ENCODE measurements at places on chromosomes 7 and 10. TPM values are rescaled to one million over a fixed set of nuclear protein-coding genes. Genes with fewer than 3 reads are reported as not detected.

DNA sequence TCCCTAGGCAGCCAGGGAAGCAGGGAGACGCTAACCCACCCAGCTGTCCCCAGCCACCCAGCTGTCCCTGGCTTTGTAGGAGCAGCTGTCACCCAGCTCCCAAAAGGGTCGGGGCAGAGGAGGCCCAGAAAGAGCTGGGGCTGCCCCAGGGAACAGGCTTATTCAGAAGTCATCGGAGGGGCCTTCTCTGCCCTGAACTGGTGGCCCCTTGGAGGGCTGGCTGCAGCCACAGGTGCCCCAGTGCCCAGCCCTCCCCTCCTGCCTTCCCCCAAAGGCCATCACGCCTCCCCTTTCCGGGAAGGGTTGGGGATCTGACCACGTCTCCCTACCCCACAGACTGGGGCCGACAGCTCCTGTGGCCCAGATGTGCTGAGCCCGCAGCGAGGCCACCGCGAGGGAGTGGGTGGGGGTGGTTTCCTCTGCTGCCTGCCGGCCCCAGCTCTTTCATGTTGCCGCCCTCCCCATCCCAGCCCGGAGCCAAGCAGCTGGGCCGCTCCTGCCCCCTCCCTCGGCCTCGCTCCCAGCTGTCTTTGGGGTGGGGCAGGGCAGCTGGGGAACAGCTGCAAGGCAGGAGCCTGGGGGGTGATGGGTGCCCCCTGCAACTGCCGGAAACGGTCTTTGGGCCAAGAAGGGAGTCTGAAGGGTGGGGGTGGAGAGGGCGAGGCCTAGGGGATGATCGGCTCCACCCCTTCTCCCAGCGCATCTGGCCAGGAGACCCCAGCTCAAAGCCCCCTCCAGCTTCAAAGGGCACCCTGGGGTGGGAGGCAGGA is 16.8 kb downstream of the TRIM8 start:
- no peaks in the 10 kb centered on the region for H3K27me3 ChIP-seq
- peaks cover 37% of the 10 kb centered on the region for H3K4me1 ChIP-seq
- H3K36me3 ChIP-seq = peaks cover 27% of the 10 kb centered on the region
- DNase-seq = peak; percentile 91

GRCh38 chr7:120915314-120916105 is 35.1 kb upstream of the ING3 start:
- no peaks in the 10 kb centered on the region for H3K4me1 ChIP-seq
- no peak for DNase-seq
- H3K4me3 ChIP-seq = no peak overlapping the region
- H3K36me3 ChIP-seq = no peaks in the 10 kb centered on the region

DNA sequence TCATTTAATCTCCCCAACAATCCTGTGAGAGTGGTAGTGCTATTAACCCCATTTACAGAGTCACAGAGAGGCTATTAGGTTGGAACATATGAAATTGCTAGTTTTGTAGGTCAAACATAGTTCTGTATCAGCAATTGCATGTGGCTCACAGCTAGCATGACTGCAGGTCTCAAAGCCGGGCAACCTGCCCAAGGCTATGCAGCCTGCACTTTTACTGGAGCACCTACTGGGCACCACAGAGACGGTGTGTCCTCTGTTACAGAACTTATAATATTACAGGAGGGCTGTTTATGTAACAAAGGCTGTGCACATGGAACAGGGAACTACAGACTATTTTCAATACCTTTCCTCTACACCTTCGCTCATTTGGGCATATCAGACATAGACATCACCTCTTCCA is 355.8 kb downstream of the RPS24 start:
- no peak overlapping the region for H3K27ac ChIP-seq
- H3K4me3 ChIP-seq = no peak overlapping the region
- no peaks in the 10 kb centered on the region for H3K27me3 ChIP-seq
- H3K36me3 ChIP-seq = no peaks in the 10 kb centered on the region

DNA sequence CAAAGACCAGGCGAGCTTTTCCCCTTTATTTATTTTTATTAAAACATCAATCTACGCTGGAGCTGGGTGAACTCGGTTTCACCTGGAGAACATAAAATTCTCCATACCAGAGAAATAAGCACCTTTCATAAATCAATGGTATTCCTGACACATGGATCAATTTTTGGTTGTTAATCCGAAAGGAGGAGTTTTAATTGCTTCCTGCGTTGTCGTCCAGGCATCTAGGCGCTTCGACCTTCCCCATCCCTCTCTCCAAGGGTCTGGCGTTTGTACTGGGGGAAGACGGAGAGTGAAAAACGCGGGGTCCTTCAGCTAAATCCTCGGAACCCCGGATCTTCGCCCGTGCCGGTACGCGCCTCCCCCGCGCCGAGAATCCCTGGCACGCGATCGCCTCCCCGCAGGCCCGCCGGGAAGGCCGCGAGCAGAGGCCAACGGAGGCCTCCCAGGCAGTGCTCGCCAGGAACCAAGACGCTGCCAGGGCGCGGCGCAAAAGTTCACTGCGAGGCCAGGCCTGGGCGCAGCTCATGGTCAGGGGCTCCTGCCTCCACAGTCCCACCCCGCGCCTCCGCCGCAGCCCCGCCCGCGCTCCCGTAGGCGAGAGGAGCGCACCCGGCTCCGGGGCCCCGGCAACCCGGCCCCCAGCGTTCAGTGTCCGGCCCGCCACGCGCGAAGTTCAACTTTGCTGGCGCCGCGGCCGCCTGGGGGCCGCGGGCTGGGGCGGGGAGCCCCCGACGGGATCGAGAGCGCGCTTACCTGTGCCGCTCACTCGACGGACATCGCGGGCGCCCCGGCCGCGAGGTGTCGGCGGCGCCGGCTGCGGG is 8.3 kb upstream of the EBF3 start:
- H3K36me3 ChIP-seq = peaks cover 6% of the 10 kb centered on the region
- H3K27me3 ChIP-seq = peaks cover 67% of the 10 kb centered on the region
- no peak for DNase-seq
- peak overlapping the region; percentile 75 for H3K27ac ChIP-seq
- H3K4me1 ChIP-seq = peaks cover 8% of the 10 kb centered on the region

- DNase-seq = no peak
- H3K27me3 ChIP-seq = no peaks in the 10 kb centered on the region
- H3K27ac ChIP-seq = no peak overlapping the region
- H3K36me3 ChIP-seq = no peaks in the 10 kb centered on the region
- H3K4me3 ChIP-seq = no peak overlapping the region
These were observed 160.0 kb downstream of the HDAC9 start for GRCh38 chr7:18655506-18655905.

The ITPRIP gene
- 14.7 TPM for total RNA-seq

- no peak for DNase-seq
- no peaks in the 10 kb centered on the region for H3K4me1 ChIP-seq
- H3K27me3 ChIP-seq = no peaks in the 10 kb centered on the region
- H3K36me3 ChIP-seq = no peaks in the 10 kb centered on the region
- H3K27ac ChIP-seq = no peak overlapping the region
These were observed 238.4 kb upstream of the PLXDC2 start for GRCh38 chr10:19577807-19578206.

DNA sequence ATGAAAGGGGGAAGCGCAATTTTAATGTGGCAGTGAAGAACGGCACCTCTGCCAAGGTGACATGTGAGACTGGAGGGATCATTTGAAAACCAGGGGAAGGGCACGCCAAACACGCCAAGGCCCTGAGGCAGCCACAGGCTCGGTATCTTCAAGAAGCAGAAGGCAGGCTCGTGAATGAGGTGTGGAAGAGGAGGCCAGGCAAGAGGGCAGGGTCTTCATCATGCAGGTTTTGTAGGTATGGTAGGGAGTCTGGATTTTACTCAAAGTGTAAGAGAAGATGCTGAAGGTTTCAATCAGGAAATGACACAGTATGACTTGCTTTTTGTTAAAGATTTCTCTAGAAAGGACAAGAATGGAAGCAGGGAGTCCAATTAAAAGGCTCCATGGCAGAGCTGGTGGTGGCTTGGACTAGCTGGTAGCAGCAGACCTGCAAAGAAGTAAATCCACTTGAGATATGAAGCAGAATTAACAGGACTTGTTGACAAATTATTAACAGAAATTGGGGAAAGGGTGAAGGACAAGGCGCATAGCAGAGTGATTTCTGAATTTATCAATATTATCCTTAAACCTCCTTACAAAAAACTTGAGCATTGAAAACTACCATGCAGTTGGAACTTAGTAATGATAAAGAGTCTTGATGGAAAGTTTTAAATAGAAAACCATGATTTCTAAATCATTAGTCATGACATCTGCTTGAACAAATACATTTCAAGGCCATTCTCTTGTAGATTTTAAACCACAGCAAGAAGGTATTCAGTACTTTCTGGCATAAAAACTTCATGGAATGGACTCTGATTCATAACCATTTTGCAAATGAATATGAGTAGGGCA is 70.4 kb downstream of the COA1 start:
- DNase-seq = peak; percentile 76
- H3K4me1 ChIP-seq = peaks cover 44% of the 10 kb centered on the region
- H3K27ac ChIP-seq = peak overlapping the region; percentile 93

The SPDYE9 gene
- total RNA-seq = not detected

DNA sequence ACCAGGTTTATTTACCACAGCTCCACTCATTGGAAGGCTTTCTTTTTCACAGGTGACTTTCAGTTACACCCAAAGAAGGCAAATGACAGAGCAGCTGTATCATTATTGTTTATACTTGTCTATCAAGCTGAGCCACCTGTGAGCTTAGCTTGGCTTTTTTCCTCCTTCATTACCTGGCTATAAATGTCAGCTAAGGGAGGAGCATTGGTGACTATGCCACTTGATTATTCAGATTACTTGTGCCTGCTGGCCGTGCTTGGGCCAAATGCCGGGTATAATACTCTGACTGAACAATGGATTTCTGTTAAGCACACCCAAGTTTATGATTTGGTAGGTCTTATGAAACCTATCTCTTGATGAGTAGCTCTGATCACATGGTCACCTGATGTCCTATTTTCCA is 9.9 kb upstream of the GNAT3 start:
- no peaks in the 10 kb centered on the region for H3K27me3 ChIP-seq
- no peak overlapping the region for H3K27ac ChIP-seq
- no peaks in the 10 kb centered on the region for H3K4me1 ChIP-seq
- H3K4me3 ChIP-seq = no peak overlapping the region
- no peaks in the 10 kb centered on the region for H3K36me3 ChIP-seq

DNA sequence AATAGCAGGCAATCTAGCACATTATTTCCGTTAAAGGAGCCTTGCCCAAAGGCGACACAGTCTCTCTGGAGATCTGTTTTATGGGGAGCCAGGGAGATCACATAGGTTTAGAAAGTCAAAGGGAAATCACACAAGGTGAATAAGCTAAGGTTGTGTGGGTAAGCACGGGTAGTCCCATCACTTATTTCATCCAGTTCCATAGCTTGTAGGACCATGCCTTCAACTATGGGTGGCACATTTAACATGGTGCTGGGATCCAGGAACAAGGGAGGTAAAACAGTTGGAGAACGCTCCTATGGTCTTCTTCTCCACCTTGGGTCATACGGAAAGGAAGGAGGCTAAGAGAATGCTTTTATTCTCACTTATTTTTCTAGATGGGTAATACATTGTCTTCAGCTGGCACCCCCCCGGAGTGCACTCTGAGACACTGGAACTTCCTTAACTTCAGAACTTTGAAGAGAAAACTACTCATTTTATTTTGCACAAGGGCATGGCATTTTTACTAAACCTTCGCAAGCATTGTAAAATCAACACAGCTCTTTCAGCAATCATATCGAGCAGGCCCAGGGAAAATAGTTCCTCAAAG is 435.4 kb downstream of the KIF20B start:
- H3K4me3 ChIP-seq = no peak overlapping the region
- H3K4me1 ChIP-seq = no peaks in the 10 kb centered on the region
- no peaks in the 10 kb centered on the region for H3K27me3 ChIP-seq
- no peak overlapping the region for H3K27ac ChIP-seq
- peak; percentile 55 for DNase-seq

DNA sequence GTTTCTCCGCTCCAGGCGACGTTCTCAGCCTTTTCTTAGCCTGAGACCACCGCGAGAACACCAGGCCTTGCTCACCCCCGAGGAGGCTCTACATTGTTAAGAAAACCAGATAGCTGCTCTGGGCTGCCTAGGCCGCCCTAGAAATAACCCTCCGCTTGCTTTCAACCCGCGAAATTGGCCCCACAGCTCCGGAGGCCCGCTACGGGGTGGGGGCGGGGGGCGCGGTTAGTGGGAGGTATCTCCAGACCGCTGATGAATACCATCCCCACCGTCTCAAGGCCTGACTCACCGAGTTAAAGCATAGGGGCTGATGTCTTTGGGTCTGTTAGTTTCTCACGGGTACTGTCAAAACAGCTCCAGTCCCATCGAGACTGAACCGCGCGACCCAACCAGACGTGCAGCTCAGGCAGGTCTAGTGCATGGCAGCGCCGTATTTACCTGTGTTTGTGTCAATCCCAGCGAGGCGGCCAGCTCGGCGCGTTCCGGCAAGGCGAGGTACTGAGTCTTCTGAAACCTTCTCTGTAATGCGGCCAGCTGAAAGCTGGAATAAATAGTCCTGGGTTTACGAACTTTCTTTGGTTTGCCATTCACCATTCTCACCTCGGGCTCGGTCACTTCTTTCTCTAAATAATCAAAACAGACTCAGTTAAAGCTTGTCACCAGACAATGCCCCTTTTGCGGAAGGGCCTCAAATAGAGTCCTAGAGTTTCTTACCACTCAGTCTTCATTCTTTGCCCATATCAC is 2.7 kb downstream of the DLX5 start:
- peak overlapping the region; percentile 42 for H3K27ac ChIP-seq
- DNase-seq = no peak
- H3K4me3 ChIP-seq = no peak overlapping the region
- H3K4me1 ChIP-seq = peaks cover 15% of the 10 kb centered on the region

DNA sequence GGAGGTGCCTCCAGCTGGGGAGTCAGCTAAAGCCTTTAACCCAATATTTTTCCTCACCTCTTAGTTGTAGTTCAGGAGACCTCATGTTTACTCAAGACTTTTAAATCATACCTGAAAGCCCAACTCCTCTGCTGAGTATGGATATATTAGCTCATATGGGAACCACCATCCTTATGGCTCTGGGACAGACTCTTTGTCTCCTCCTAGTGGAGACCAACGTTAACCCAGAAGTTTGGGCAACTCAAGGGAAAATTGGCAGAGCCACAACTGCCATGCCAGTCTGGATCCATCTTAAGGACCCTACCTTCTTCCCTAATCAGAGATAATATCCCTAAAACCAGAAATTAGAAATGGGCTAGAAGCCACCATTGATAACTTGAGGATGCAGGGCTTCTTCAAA is 80.8 kb downstream of the TMEM106B start:
- H3K36me3 ChIP-seq = no peaks in the 10 kb centered on the region
- no peak overlapping the region for H3K27ac ChIP-seq
- peak; percentile 74 for DNase-seq
- H3K4me3 ChIP-seq = no peak overlapping the region
- H3K4me1 ChIP-seq = no peaks in the 10 kb centered on the region

DNA sequence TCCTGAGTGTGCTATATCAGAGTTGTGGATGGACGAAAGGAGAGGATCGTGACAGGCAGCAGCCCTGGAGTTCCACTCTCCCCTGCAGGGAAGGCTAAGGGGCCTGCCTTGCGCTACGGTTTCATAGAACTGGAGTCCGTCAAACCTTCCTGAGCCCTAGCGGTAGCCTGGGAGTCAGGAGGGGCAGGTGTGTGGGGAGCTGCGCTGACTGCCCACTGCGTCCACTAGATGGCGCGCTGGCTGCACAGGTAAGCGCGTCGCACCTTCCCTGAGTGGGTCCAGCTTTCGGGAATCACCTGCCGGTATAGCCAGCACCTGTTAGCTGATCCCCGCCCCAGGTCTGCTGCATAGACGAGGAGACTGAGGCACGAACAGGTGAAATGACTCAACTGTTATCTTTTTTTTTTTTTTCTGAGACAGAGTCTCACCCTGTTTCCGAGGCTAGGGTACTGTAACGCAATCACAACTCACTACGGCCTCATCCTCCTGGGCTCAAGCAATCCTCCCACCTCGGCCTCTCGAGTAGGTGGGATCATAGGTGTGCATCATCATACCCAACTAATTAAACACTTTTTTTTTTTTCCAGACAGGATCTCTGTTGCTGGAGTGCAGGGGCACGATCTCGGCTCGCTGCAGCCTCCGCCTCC is 20.2 kb upstream of the BAIAP2L1 start:
- no peak overlapping the region for H3K4me3 ChIP-seq
- H3K27ac ChIP-seq = no peak overlapping the region
- no peaks in the 10 kb centered on the region for H3K27me3 ChIP-seq
- DNase-seq = peak; percentile 85
- H3K4me1 ChIP-seq = no peaks in the 10 kb centered on the region

The DENND2A gene
- total RNA-seq = not detected

All from activated CD4-positive, alpha-beta T cell treated with anti-CD3 and anti-CD28 coated beads, Interleukin-2, amount 10 ng/mL, durations not matched to agents 24 days and 14 days (primary cell).